ENCODE measurements at places on chromosomes 1 and 21. TPM values are rescaled to one million over a fixed set of nuclear protein-coding genes. Genes with fewer than 3 reads are reported as not detected.

DNA sequence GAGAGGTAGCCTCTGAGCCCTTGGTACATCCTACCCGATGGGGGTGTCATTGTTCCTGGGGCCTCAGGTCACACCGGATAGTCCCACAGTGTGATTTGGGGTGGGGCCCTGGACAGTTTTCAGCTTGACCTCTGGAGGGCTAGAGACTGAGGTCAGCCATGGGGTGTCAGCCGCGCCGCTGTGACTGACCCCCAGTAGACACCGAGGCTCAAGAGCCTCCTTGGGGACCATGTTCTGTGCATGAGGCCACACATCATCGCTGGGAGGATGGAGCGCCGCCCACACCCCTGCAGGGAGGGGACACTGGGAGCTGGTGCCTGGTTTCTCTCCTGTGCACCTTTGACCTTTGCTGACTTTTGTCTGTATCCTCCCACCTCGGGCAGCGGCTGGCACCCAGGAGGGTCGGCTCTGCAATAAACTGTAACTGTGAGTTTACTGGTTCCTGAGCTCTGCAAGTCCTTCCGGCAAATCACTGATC is 22.6 kb downstream of the ITGB2 start:
- DNase-seq: no peak

DNA sequence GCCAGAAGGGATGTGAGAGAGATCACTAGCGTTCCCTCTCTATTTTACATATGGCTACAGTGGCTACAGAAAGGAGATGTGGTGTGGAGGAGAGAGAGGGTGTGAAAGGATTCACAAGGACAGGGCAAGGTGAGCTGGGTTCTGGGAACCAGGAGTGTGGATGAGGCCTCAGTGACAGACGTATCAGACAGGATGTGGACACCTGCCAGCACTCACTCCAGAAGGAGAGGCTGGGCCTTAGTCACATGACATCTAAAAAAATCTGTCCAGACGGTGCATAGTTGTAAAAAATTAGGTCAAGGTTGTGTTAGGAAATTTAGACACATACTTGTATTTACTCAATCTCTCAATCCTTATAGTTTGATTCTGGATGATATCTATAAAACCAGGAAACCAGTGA is 10.6 kb downstream of the TRIM67 start:
- no peak for DNase-seq

DNA sequence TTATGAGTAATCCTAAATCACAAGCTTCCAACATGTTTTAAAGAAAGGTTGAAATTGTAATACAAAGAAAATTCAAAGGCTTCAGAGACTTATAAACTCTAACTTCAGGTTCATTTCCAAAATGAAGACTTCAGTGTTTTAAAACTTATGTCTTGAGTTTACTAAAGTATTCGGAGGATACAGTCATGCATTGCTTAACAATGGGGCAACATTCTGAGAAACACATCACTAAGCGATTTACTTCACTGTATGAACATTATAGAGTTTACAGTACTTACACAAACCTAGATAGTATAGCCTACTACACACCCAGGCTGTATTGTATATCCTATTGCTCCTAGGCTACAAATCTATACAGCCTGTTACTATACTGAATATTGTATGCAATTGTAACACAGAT is 38.3 kb downstream of the CEP170 start:
- no peak for DNase-seq

DNA sequence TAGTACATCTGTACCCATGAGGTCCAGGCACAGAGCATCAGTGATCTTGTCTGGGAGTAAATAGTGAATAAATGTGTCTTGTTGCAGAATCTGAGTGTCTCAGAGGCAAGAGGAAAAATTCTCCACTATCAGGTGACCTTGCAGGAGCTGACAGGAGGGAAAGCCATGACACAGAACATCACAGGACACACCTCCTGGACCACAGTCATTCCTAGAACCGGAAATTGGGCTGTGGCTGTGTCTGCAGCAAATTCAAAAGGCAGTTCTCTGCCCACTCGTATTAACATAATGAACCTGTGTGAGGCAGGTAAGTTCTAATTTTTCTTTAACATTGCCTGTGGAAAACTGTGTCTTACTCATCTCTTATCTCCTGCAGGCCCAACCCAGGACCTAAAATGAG is 43.1 kb downstream of the IL12RB2 start:
- no peak for DNase-seq

GRCh38 chr1:17616731-17617279 is 77.3 kb downstream of the ARHGEF10L start:
- DNase-seq: no peak

- no peak for DNase-seq
Measured at GRCh38 chr1:154419620-154420571, 14.8 kb downstream of the IL6R start.

GRCh38 chr1:21192284-21192683 is 15.6 kb upstream of the EIF4G3 start:
- no peak for DNase-seq

GRCh38 chr1:230728710-230729392 is 14.9 kb upstream of the AGT start:
- DNase-seq: no peak

DNA sequence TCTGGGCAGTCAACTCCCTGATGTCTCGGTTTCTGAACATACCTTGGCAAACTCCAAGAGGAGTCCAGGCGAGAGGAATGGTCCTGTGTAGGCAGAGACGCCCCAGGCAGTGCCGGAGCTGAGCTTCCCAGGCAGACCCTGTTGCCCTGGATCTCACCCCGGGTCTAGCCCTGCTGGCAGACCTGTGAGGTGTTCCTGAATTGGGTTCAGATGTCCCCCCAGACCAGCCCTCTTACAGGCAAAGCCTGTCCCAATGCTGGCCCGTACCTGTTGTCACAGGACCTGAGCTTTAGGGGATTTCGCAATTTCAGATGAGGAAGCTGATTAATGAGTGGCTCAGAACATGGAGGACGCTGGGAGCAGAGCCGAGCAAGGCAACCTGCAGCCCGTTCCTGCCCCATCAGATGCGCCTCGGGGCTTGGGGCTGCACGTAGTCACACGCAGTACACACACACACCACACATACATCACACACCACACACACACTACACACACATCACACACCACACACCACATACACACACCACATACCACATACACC is 38.5 kb upstream of the PDE9A start:
- DNase-seq: peak; percentile 93

GRCh38 chr1:46724991-46725735 is 6.2 kb upstream of the EFCAB14 start:
- DNase-seq: peak; percentile 59

DNA sequence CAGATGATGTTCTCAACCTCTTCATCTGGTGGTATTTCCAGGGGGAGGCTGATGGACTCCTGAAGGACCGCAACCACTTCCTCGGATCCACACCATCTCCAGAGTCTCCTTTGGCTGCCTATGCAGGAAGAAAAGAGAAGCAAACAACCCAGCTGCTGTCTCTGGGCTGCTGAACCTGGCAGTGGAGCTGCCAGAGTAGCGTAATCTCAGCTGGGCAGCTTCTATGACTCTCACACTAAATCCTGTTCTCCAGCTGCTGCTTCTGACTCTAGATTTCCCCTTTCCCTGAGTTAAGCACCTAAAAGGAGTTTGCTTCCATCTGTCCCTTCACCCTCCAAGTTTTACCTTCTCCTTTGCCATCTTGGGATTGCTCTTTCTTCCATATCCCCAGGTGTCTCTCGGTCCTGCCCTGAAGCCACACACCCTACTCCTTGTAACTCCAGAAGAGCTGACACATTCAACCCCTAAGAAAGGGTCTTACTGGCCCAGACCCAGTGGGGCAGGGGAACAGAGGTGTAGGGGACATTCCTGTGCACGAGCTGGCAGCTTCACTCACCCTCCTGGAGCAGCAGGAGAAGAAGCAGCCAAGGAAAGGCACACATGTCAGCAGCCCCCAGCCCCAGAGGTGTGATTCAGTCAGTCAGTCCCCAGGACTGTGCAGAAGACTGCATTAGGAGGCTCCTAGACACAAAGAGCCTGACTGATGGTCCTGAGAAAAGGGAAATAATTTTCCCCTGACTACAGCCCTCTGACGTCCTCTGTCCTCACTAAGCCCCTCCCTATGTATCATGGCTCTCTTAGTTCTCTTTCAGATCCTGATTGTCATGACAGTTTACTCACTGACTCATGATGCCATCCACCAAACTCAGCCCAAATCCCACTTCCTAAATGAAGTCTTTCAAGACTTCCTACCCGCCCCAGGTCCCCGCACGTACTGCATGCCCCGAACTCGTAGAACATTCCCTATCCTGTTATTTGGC is at the start of gene SLAMF9:
Gene SLAMF9, minus strand, starts transcription at position 702 of the 980 bp plus-strand sequence. Its CDS starts 100 bp downstream, at position 602.
- no peak for DNase-seq

GRCh38 chr1:116711263-116711840 is 42.9 kb upstream of the CD2 start:
- DNase-seq: no peak

DNA sequence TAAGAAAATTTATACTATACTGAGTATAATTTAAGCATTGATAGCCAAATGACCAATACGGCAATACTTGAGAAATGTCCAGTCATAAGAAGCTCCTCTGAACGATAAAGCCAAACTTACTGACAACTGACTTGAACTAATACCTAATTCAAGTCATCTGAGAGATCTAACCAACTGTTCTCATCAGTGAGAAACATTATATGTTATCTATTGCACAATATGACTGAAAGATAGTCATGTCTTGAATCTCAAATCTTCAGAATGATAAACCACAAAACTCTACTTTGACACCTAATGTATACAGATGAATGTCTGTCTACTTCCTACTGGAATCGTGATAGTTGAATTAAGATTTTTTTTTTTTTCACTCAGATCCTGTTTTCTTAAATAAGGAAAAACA is 39.0 kb downstream of the APP start:
- DNase-seq: no peak

- peak; percentile 25 for DNase-seq
Measured at GRCh38 chr1:96309783-96310182, 411.8 kb upstream of the PTBP2 start.

GRCh38 chr1:173410133-173410793 is 66.9 kb upstream of the PRDX6 start:
- no peak for DNase-seq

GRCh38 chr1:161238039-161238473 is at the start of gene NR1I3:
NR1I3 (minus strand) TSS chr1:161238203; CDS start chr1:161236565, 1,638 bp downstream.
- no peak for DNase-seq

DNA sequence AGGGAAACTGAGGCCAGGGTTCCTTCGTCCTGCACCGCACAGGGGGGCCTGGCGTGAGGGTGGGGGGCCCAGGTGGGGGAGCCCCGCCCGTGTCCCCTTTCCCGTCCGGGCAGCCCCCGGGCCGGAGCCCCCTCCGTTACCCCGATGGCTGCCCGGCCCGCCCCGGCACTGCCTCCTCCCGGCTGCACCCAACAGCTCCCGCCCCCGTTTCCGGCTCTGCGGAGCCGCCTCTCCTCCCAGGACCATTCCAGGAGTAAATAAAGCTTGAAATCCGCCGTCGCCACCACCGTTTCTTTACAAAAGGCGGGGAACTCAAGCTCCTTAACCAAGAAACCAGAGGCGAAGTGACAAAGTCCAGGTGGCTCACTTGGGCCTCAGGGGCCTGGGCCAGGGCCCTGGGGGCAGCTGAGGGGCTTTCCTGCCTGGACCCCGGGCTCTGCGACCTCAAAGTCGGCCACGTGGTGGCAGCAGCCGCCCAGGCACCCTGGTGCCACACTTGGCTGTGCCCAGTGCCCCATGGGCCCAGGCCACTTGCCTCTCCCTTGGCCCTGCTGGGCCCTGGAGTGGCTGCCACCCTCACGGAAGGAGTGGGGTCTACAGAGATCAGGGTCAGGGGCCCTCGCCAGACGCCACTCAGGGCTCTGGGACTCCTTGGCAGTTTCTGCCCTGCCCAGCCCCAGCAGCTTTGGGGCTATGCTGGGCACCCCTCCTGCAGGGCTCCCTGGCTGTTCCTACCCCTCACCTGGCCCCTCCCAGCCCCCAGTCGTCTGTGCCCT is 514 bp upstream of the FAAP20 start:
- DNase-seq: no peak

GRCh38 chr21:42161956-42162681 is 56.8 kb upstream of the ABCG1 start:
- DNase-seq: no peak

DNA sequence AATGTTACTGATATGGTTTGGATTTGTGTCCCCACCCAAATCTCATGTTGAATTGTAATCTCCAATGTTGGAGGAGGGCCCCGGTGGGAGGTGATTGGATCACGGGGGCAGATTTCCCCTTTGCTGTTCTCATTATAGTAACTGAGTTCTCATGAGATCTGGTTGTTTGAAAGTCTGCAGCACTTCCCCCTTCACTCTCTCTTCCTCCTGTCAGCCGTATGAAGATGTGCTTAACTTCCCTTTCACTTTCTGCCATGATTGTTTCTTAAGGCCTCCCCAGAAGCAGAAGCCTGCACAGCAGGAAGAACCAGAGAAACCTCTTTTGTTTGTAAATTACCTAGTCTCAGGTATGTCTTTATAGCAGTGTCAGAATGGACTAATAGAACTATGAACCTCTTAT is 28.4 kb downstream of the TRIM33 start:
- no peak for DNase-seq

Gene S100A11
- 4,125 TPM for polyA plus RNA-seq

Gene FCRL6
- not detected for polyA plus RNA-seq

Gene PALMD
- 5.8 TPM for polyA plus RNA-seq

Gene SPRR4
- 1.9 TPM for polyA plus RNA-seq

Gene RIMS3
- polyA plus RNA-seq: 1.1 TPM

Gene PCAT6
- polyA plus RNA-seq: 2.3 TPM

Gene FNDC5
- polyA plus RNA-seq: not detected

Gene ILDR2
- polyA plus RNA-seq: not detected

Gene LRRC3
- 1.9 TPM for polyA plus RNA-seq

Gene TMEM125
- polyA plus RNA-seq: 0.92 TPM

Gene S100A3
- 15.1 TPM for polyA plus RNA-seq

Gene SPRR1B
- polyA plus RNA-seq: 503 TPM

Gene ABCG1
- 3.6 TPM for polyA plus RNA-seq

Gene ARHGEF16
- 6.2 TPM for polyA plus RNA-seq

Gene VTCN1
- polyA plus RNA-seq: 0.04 TPM

Gene DLGAP3
- polyA plus RNA-seq: not detected

Gene COA6
- polyA plus RNA-seq: 24.2 TPM

Measured in keratinocyte (primary cell).